ENCODE measurements at places on chromosomes 2 and 18. TPM values are rescaled to one million over a fixed set of nuclear protein-coding genes. Genes with fewer than 3 reads are reported as not detected.

DNA sequence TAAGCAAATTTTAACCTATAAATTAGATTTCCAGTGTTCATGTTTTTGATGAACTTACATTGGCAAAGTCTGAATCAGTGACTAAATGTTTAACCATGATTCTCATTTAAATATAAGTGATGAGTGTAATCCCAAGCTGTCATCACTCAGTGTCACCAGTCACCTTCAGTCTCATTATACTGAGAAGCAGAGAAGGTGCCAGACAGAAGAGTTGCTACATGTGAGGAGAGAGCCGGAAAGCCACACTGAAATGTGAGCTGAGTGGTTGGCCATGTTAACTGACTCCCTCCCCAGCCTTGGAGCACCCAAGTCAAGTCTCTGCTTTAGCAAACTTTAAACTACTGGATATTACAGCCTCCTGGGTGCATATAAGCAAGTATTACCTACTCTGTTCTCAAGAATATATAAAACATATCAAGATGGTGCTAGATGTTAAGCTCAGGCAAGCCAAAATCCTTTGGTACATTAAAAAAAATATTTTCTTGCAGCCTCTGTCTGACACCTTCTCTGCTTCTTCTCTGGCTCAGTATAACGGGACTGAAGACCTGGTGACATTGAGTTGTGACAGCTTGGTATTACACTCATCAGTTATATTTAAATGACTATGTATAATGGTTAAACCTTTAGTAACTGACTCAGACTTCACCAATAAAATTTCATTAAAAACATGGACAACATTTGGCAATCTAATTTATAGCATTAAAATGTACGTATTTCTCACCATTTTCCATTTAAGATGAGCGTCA, 75.8 kb upstream of the MAP3K20 start:
- H3K4me3 ChIP-seq = no peak overlapping the region
- H3K27me3 ChIP-seq = no peaks in the 10 kb centered on the region
- H3K36me3 ChIP-seq = no peaks in the 10 kb centered on the region

GRCh38 chr18:3010086-3010485, 2.9 kb downstream of the LPIN2 start:
- no peaks in the 10 kb centered on the region for H3K4me1 ChIP-seq
- no peak for DNase-seq
- H3K27me3 ChIP-seq = no peaks in the 10 kb centered on the region
- H3K4me3 ChIP-seq = no peak overlapping the region

- no peaks in the 10 kb centered on the region for H3K36me3 ChIP-seq
- no peak overlapping the region for H3K4me3 ChIP-seq
- no peak overlapping the region for H3K27ac ChIP-seq
- no peak for DNase-seq
These were observed 275.3 kb downstream of the DCC start for GRCh38 chr18:52615321-52615720.

ATP6V1C2 gene
- 0.09 TPM for total RNA-seq

ALKAL2 gene
- total RNA-seq = 32.3 TPM

ZC3H15 gene
- total RNA-seq = 30.7 TPM

- H3K4me1 ChIP-seq = no peaks in the 10 kb centered on the region
- DNase-seq = no peak
- no peak overlapping the region for H3K4me3 ChIP-seq
- H3K27ac ChIP-seq = no peak overlapping the region
- H3K27me3 ChIP-seq = no peaks in the 10 kb centered on the region
- no peaks in the 10 kb centered on the region for H3K36me3 ChIP-seq
These were observed 71.5 kb upstream of the HDAC4 start for GRCh38 chr2:239472235-239472775.

CHRNA1 gene
- total RNA-seq = 0.14 TPM

DNA sequence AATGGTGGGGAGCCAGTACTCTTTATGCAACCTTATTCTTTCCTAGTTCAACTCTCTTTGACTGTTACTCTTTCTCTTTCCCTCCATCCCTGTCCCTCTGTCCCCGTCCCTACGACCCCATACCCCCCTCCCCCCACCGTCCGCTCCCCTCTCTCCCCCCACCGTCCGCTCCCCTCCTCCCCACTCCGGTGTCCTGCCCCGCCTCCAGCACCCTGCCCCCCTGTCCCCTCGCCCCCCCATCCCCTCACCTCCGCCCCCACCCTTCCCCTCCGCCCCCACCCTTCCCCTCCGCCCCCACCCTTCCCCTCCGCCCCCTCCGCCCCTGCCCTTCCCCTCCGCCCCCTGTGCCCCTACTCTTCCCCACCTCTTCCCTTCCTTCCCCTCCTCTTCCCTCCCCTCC, 128.4 kb downstream of the LPIN1 start:
- H3K27ac ChIP-seq = no peak overlapping the region
- H3K4me1 ChIP-seq = peaks cover 12% of the 10 kb centered on the region
- no peak for DNase-seq
- H3K27me3 ChIP-seq = no peaks in the 10 kb centered on the region

DNA sequence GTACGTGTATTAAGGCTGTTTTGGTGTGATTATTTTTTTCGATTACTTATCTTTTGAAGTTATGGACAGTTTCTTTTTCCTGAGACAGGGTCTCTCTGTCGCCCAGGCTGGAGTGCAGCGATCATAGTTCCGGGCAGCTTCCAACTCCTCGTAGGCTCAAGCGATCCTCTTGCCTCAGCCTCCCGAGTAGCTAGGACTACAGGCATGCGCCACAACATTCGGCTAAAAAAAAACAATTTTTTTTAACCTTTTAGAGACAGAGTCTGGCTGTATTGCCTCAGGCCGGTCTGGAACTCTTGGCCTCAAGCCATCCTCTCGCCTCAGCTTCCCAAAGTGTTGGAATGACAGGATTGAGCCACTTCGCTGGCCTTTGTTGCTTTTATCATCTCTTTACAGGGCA, 945 bp downstream of the HAT1 start:
- peaks cover 14% of the 10 kb centered on the region for H3K4me1 ChIP-seq
- no peak for DNase-seq
- H3K27me3 ChIP-seq = no peaks in the 10 kb centered on the region
- H3K27ac ChIP-seq = peak overlapping the region; percentile 90
- peak overlapping the region; percentile 38 for H3K4me3 ChIP-seq

DNA sequence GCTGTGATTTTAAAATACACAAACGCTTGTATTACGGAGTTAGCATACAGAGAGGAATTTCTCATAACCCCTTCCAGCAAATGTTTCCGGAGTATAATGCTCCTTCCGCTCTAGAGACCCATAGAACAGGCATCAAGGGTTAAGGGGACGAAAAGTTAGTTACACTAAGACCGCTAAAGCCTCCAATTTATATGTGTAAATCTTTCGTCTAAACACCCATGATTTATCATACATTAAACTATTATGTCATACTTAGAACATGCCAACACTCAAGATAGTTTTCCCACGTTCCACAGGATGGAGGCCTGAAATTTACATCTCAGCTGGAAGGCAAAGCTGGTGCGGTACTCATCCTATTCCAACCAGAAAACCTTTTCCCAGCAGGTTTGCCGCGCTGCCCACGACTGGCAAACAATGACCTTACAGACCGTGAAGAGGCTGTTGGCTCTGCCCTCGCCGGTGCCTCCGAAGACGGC, 650 bp downstream of the ORMDL1 start:
- H3K4me1 ChIP-seq = peaks cover 32% of the 10 kb centered on the region
- H3K27ac ChIP-seq = peak overlapping the region; percentile 89
- H3K36me3 ChIP-seq = peaks cover 4% of the 10 kb centered on the region
- H3K27me3 ChIP-seq = no peaks in the 10 kb centered on the region
- peak overlapping the region; percentile 50 for H3K4me3 ChIP-seq
- DNase-seq = no peak

GRCh38 chr18:9642799-9643462, 28.6 kb upstream of the PPP4R1 start:
- no peak overlapping the region for H3K27ac ChIP-seq
- H3K36me3 ChIP-seq = no peaks in the 10 kb centered on the region
- no peak overlapping the region for H3K4me3 ChIP-seq
- no peak for DNase-seq
- no peaks in the 10 kb centered on the region for H3K27me3 ChIP-seq

DNA sequence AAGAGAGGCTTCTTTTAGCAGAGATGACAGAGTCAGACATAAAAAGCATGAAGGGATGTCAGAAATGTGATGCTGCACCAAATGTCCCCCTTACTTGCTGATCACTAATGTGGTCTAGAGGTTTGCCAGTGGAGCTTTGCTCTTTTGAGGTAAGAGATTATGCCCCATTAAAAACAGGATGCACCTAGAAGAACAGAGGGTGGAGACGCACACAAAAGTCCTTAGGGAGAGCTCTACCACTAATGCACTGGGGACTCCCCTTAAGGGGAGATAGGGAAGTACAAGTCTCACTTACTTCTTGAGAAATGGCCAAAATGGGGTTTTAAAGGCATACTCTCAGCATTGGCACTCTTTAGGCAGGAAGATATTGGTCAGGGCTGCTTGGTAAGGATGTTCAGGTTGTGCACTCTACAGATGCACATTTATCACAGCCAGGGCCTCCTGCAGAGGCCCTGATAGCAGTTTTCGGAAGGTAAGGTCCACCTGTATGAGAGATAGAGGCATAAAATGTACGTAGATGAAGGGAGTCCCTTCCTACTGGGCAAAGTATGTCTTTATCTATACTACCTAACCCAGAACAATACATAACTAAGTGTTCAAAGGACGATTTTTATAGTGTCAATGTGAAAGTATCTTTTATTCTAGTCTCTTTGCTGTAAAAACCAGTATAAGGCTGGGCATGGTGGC, 17.0 kb upstream of the SCYGR1 start:
- no peak overlapping the region for H3K27ac ChIP-seq
- no peaks in the 10 kb centered on the region for H3K27me3 ChIP-seq
- H3K36me3 ChIP-seq = no peaks in the 10 kb centered on the region
- no peak overlapping the region for H3K4me3 ChIP-seq
- DNase-seq = no peak
- H3K4me1 ChIP-seq = peaks cover 6% of the 10 kb centered on the region

DNA sequence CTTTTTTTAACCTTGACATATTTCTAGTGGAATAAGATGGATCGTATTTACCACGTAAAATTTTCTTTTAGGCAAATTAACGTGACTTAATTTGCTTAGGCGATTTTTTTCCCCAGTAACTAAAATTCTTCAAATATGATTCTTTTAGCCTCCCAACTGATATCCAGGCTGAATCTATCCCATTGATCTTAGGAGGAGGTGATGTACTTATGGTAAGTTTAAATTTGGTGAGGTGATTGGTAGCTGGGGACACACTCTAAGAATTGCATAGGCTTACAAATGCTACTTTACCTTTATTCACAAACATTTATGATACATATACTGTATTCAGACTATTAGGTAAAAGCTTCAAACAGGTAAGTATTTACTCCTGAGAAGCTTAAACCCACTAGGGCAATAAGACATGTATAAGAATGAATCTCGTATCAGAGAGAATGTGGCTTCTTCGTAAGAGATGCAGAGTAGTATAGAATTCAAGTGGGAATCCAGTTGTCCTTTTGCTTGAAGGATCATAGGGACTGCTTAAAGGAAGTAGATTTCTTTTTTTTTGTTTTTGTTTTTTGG, 3.8 kb downstream of the DDX1 start:
- no peak overlapping the region for H3K27ac ChIP-seq
- H3K4me3 ChIP-seq = no peak overlapping the region
- peaks cover 50% of the 10 kb centered on the region for H3K36me3 ChIP-seq
- H3K4me1 ChIP-seq = peaks cover 18% of the 10 kb centered on the region
- no peak for DNase-seq
- no peaks in the 10 kb centered on the region for H3K27me3 ChIP-seq

DNA sequence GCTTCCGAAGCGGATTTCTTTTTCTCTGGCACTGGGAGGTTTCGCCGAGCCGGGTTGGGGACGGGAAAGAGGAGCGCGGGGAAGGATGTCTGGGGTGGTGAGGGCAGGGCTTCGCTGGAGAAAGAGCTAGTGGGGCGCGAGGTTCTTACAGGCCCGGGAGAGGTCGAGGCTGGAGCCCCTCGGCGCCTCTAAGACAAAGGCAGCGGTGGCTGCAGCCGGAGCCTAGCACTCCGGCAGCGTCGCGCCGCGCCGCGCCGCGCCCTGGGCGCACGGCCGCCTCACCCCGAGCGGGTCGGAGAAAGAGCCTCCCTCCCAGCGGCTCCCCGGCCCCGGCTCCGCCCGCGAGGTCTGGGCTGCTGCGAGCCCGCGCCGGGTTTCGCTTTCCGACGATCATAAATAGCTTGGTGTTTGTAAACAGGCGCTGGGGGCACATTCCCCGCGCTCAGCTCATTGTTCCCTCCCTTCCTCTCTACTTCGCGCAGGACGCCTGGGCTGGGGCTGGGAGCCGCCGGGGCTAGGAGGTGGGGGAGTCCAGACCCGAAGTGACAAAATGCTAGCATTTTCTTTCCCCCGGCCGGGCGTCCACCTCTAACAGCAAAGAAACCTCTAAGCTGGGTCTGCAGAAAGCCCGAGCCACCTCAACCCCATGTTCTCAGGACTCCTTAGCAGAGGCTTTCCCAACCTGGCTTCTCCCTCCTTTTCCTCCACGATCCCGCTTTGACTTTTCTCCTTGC, 813 bp upstream of the MEIS1 start:
- H3K27me3 ChIP-seq = no peaks in the 10 kb centered on the region
- H3K4me1 ChIP-seq = peaks cover 6% of the 10 kb centered on the region
- DNase-seq = peak; percentile 88
- H3K4me3 ChIP-seq = peak overlapping the region; percentile 43
- no peaks in the 10 kb centered on the region for H3K36me3 ChIP-seq

UBE2E3 gene
- 21.1 TPM for total RNA-seq

GRCh38 chr2:2571301-2572150, 240.5 kb upstream of the MYT1L start:
- no peak overlapping the region for H3K4me3 ChIP-seq
- H3K4me1 ChIP-seq = no peaks in the 10 kb centered on the region
- no peak overlapping the region for H3K27ac ChIP-seq
- H3K36me3 ChIP-seq = no peaks in the 10 kb centered on the region
- no peaks in the 10 kb centered on the region for H3K27me3 ChIP-seq

DNA sequence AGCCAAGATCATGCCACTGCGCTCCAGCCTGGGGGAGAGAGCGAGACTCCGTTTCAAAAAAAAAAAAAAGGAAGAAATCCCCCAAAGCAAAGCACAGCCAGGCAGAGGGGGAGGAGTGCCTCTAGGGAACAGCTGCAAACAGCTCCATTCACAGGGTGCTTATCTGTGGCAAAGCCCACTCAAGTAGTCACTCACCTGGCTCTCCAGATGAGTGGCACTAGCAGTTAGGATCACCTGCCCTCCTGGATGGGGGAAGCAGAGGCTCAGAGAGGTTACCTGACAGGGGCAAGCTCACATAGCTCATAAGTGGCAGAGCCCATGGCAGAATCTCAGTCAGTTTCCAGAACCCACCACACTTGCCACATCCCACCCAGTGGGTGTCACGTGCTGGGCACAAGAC, 30.3 kb downstream of the TFCP2L1 start:
- no peaks in the 10 kb centered on the region for H3K36me3 ChIP-seq
- no peaks in the 10 kb centered on the region for H3K4me1 ChIP-seq
- H3K4me3 ChIP-seq = no peak overlapping the region
- peak overlapping the region; percentile 69 for H3K27ac ChIP-seq

GRCh38 chr18:24810561-24811305, 350.3 kb downstream of the HRH4 start:
- H3K27me3 ChIP-seq = no peaks in the 10 kb centered on the region
- DNase-seq = no peak
- no peak overlapping the region for H3K4me3 ChIP-seq
- no peak overlapping the region for H3K27ac ChIP-seq
- H3K4me1 ChIP-seq = no peaks in the 10 kb centered on the region
- H3K36me3 ChIP-seq = no peaks in the 10 kb centered on the region

- no peaks in the 10 kb centered on the region for H3K27me3 ChIP-seq
- DNase-seq = peak; percentile 74
- H3K4me3 ChIP-seq = no peak overlapping the region
- H3K27ac ChIP-seq = peak overlapping the region; percentile 10
These were observed 1.0 kb upstream of the ANKRD62 start for GRCh38 chr18:12092398-12093229.

HOXD13 gene
- total RNA-seq = not detected

GRCh38 chr2:101596333-101596732, 101.2 kb upstream of the MAP4K4 start:
- no peaks in the 10 kb centered on the region for H3K4me1 ChIP-seq
- no peak for DNase-seq
- no peaks in the 10 kb centered on the region for H3K36me3 ChIP-seq
- H3K4me3 ChIP-seq = no peak overlapping the region
- no peak overlapping the region for H3K27ac ChIP-seq
- no peaks in the 10 kb centered on the region for H3K27me3 ChIP-seq

Data from pancreas (tissue), 10 donors.